ENCODE measurements at places on chromosomes 5 and 9.
A peak's percentile ranks its signal among the peaks of the same experiment; 100 is the strongest.

GRCh38 chr9:79912318-79913070 is 340.7 kb downstream of the TLE4 start:
- no peak for DNase-seq

DNA sequence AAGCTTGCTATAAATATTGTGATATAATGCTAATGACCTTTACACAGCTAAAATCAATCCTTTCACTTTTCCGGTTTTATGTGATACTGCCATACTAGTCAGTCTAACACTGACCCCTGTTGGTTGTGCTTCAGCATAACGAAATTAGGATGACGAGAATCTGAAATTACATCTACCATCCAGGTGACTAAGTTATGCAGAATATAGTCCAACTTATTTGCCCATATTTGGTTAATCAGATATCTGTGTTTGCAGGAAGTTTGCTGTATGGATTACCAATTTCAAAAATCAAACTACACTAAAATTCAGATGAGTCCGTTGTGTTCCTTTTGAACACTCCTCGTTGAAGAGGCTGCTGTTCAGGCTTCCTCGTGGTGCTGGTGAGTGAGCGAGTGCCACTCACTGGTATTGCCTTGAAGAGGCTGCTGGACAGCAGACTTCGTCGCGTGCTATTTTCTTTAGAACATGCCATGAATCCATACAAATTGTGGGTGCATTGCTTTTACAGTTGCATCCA is 32.5 kb downstream of the TENT4A start:
- DNase-seq: no peak

- no peak for DNase-seq
Measured at GRCh38 chr9:76530458-76531110, 71.6 kb downstream of the GCNT1 start.

GRCh38 chr9:1458503-1458902 is 408.3 kb downstream of the DMRT2 start:
- no peak for DNase-seq

DNA sequence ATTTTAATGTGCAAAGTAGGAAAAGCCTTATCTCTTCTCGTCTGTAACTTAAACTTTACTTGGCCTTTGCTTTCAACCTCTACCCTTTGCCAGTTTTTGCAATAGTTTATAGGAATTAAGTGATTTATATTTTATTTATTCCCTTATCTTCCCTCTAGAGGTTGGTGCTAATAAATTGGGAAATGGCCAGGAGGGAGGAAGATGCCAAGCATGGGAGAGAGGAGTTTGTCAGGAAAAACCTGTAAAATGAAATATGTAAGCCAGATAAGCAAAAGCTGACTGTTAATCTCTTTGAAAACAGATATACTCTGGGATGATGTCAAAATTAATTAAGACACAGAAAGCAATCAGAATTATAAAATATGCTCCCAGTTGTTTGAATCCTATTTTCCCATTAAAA is 484.5 kb downstream of the NR2F1-AS1 start:
- no peak for DNase-seq

DNA sequence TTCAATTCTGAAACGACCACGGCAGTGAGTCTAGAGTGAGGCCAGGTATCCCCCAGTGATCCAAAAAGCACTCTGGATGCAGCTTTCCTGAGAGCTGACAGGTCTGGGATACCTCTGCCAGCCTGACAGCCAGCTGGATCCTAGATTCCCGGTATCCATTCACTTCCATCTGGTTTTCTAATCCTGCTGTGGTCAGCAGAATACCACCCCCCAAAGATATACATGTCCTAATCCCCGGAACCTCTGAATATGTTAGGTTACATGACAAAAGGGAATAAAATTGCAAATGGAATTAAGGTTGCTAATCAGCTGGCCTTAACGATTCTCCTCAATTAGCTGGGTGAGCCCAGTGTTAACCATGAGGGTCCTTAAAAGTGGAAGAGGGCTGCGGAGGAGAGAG is 1.4 kb upstream of the ZNF79 start:
- DNase-seq: peak; percentile 34

DNA sequence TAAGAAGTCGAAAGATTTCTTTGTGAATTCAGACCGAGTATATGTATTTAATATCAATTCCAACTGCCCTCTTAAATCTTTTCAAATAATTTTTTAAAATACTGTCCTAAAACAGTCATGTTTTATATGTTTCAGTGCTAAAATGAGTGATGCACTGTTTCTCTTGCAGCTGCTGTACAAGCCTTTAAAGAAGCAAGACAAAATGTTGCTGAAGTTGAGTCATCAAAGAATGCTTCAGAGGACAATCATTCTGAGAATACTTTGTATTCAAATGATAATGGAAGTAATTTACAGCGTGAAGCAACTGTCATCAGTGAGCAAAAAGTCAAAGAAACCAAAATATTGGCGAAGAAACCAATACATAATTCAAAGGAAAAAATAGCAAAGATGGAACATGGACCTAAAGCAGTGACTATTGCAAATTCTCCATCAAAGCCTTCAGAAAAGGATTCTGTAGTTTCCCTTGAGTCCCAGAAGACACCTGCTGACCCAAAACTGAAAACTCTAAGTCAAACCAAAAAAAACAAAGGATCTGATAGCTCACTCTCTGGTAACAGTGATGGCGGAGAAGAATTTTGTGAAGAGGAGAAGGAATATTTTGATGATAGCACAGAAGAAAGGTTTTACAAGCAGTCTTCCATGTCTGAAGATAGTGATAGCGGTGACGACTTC is 58.0 kb downstream of the LOX start:
- DNase-seq: peak; percentile 14

DNA sequence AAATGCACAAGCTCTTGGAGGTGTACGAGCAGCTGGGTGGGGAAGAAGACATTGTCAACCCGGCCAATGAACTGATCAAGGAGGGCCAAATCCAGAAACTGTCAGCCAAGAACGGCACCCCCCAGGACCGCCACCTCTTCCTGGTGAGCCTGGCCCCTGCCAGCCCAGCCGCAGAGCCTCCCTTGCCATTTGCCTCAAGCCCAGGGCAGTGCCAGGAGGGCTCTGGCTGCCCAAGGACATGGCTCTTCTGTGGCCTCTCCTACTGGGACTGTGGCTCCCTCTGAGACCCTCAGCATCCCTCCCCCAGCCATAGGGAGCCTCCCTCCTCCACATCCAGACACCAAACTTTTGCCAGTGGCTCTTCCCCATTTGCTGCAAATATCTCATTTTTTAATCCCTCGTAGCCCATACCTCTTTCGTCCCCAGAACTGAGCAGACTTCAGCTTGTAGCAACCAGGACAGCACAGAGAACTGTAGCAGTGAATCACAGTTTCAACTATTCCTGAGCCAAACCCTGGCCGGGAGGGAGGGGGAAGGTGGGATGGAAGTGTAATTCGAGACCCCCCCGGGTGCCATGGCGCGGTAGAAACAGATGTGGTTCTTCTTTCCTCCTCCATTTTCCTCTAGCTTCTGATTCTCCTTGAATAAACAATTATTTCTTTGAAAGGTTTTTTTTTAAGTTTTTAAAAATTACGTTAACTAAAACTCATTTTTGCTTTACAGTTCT is 44.5 kb upstream of the SUSD3 start:
- DNase-seq: no peak

DNA sequence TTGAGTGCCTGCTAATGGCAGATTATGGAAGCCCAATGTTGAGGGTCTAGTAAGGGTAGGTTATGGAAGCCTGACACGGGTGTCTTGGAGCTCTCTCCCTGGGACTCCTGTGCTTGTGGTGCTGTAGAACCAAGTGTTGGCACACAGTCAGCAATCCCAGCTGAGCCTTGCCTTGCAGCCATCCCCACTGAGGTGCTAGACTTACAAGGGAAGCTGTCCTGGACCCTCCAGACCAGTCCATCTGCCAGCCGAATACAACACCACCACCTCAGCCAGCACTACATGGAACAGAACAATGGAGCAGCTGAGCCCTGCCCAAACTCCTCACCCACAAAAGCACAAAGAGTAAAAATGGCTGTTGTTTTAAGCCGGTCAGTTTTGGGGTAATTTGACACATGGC is 90.5 kb upstream of the DNAH5 start:
- DNase-seq: no peak

GRCh38 chr5:173730632-173731298 is 114.3 kb upstream of the BOD1 start:
- no peak for DNase-seq

DNA sequence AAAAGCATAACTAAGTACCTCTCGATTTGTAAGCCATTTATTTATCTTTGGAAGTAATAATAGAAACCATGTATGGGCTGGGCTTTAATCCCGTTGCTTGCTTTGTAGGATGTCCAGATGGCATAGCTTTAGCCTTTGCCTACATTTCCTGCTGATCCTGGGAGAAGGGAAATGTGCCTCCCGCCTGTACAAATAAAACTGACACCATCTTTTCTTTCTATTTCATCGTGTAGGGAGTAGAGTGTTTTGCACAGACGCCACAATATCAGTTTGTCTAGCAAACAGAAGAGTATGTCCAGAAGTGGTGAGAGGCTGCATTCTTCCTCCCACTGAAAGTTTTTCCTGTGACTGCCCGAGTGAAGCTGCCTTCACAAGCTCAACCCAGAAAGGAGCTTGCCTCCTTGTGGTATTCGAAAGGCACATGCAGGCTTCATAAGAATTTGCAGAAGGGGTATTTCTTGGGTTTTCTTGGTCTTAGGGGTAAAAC is 24.7 kb upstream of the TJP2 start:
- peak; percentile 78 for DNase-seq

DNA sequence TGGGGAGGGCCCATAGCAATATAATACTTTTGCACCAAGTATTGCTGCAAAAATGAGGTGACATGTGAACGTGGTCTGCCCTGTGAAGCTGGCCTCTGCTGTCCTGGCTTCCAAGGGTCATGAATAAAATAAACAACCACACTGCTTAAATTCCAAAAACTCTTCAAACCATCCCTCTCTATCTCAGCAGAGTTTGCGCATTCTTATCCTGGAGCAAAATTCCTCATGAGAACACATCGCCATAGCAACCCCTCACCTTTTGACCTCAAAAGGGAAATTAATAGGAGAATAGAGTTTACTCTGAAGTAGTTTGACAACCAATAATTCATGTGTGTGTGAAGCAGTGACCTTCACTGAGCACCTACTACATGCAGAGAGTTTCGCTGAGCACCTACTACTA is 342.9 kb downstream of the SPOCK1 start:
- DNase-seq: no peak

- DNase-seq: no peak
Measured at GRCh38 chr5:5576744-5577143, 154.3 kb downstream of the ICE1 start.

- no peak for DNase-seq
Measured at GRCh38 chr5:13439430-13439829, 505.1 kb downstream of the DNAH5 start.

DNA sequence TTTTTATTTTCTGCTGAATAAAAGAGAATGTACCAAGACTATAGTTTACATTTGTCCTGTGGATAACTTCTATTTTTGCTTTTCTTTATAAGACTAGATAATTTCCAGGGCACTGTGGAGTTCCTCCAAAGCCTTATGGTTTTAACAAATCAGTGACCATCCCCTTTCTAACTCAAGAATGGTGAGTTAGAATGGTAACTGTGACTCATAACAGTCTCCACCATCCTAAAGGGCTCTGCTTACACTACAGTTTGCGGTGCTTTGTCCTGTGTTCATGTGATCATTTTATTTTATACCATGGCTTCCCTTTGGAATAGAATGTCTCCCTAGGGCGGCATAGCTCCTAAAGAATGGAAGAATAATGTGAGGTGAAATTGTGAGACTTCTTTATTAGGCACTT is 30.2 kb downstream of the WDR36 start:
- no peak for DNase-seq

GRCh38 chr5:36060420-36060887 is 6.2 kb downstream of the UGT3A2 start:
- DNase-seq: peak; percentile 47

DNA sequence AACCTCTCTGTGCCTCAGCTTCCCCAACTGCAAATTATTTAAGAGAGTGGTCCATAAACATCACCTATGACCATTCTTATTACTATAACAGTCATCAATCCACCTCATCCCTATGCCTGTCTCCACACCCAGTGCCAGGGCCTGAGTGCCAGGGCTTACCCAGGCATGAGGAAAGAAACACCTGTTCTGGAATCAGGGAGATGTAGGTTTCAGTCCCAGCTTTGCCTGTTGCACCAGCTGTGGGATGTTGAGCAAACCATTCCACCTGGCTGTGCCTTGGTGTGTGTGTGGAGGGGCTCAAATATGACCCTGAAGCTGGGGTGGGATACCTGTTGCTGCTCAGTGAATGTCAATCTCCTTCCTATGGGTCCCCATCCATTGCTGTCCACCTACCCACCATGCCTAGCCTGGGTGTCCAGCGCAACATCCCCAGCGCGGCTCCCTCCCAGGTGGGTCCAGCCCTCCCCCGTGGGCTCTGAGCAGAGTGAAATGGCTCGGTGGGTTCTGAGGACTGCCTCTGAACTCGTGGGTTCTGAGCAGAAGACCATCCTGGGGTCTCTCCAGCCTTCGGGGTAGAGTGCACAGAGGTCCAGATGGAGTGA is 16.3 kb downstream of the AKNA start:
- no peak for DNase-seq

DNA sequence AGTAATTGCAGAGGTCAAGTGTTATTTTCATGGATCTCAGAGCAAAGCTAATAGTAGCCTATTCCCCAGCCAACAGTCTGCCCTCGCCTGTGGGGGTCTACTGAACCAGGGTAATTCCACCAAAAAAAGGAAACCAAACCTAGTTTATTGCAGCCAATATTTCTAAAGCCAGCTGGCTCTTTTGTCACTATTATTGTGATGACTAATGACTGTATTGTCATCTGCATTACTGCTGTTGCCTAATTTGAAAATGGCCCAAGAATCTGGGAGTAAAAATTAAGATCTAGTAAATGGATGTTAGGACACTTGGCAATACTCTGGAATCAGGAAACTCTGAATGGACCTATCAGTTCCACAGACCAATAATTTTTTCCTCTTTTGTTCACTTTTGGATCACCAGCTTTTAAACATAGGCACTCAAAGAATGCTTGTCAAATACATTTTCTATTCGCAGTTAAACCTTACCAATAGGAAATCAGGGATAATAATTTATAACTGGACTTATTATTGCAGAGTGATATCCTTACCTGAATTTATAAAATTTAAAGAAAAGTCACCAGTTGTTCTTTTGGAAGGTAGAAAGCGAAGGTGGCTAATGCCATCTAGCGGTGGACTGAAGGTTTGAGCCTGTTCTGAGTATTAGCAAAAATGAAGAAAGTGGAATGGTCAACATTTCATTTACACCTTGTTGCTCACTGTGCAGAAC is 69.2 kb downstream of the SYK start:
- peak; percentile 42 for DNase-seq

DNA sequence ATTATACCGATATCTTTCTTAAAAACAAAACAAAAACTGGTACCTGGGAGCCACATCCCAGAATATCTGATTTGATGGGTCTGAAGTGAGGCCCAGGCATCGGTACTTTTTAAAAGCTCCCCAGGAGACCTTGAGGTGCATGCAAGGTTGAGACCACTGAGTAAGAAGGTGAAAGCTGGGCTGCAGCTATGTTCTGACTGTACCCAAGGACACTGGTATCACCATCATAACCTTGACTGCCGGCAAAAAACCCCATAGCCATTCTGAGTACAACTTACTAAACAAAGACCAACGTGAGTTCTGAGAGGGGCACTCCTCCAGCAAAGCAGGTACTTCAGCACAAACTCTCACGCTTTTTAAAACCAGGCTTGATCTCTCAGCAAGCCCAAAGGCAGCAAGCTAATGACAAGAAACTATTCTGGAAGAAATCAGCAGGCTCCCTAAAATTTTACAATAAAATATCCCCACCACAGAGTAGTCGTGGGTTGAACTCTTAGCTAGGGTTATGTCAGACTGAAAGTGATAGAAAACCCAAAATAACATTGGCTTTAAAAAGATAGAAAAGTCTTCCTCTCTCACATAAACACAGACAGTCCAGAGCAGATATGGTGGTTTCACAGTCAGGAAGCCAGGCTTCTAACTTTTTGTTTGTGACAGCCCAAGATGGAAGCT is 263.9 kb downstream of the SAXO1 start:
- no peak for DNase-seq

GRCh38 chr5:79612667-79613198 is 492 bp downstream of the TENT2 start:
- DNase-seq: no peak

Data from HAP-1 (cell line).